ENCODE measurements at places on chromosomes 6 and 20.

- DNase-seq: no peak
Observed at GRCh38 chr20:62665826-62666735, 23.8 kb downstream of the SLCO4A1 start.

GRCh38 chr6:147695819-147696218 is 187.3 kb downstream of the SAMD5 start:
- no peak for DNase-seq

DNA sequence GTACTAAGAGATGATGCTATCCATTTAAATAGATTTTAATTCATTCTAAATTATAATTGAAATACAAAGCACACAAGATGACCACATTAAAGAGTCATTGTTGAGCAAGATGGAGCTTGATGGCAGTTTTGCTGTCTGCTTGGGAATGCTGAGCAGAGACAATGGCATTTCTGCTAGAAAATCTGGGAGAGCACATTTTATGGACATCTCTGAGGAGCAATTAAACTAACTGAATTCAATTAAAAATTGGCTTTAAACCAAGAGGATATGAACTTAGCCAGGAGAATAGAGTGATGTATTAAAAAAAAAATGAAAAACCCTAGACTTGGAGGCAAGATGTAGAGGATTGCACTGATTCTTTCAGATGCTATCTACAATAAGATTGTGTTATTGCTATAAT is 19.1 kb upstream of the ADGRB3 start:
- DNase-seq: no peak

GRCh38 chr20:52209154-52209571 is 17.6 kb upstream of the ZFP64 start:
- no peak for DNase-seq

GRCh38 chr6:39754514-39755115 is 29.4 kb upstream of the KIF6 start:
- DNase-seq: no peak

DNA sequence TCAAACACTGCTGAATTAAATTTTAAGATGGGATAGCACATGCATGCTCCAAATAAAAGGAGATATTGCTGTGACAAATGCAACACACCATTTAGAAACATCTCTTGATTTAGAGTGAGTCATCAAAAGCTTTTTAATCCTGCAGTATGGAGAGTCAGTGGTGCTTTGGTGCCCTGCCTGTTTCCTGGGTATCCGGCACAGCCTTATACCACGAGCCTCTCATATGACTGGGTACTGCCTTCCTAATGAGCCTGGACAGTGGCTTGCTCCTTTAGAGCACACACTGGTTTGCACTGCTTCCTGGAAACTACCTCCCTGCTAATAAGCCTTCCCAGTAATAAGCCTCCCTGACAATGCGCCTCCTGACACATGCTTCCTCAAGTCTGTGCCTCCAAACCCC is 65.3 kb upstream of the KCNK16 start:
- DNase-seq: no peak

DNA sequence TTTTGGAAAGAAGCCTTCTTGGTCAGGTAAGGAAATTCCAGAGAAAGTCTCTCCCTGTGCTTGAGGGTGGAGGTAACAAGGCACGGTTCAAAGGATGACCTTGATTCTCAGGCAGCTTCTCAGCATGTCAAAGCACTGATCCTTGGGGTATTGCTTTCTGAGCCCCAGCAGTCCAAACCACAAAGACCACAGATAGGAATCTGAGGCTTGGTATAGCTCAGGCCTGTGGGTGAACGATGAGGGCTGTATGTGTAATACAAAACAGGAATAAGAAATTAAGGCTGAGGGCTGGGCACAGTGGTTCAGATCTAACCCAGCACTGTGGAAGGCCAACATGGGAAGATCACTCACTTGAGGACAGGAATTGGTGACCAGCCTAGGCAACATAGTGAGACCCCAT is 70.2 kb upstream of the SLC22A1 start:
- no peak for DNase-seq

- no peak for DNase-seq
Observed at GRCh38 chr6:169839493-169839892, 88.1 kb downstream of the ERMARD start.

- DNase-seq: no peak
Observed at GRCh38 chr6:32920715-32921114, 20.1 kb downstream of the HLA-DMB start.

DNA sequence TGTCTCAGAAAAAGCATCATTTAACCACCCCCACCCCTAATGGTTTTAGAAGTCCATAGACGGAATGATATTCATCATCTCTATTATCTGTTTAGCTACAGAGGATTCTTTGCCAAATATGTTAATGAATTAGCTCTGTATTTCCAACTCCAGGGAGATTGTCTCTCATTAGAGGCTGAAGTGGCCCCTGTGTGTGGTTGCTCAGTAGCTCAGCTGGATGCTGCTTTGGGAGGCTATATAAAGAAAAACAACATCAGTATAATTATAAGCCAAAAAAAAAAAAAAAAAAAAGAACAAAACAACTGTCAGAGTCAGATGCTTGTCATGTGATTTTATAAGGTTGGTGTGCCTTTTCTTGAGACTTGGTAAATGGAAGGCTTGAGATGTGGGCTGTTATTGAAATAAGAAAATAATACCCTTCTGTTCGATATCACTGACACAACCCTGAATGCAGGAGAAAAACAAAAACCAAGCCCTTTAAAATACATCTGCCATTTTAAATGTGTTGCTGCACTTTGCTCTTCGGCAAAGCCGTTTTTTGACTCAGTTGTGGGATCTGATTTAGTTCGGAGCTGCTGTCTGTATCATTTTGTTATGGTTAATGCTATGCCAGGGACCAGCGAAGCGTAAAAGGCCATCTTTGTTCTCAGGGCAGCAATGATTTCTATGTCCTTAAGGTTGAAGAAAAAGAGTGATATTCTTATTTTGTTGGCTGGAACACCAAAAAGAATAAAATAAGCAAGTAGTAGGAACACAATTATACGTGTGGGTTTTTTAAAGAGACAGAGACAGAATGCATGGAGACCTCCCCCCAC is 422.6 kb downstream of the QKI start:
- DNase-seq: no peak

GRCh38 chr6:134714113-134714512 is 235.8 kb downstream of the ALDH8A1 start:
- no peak for DNase-seq

DNA sequence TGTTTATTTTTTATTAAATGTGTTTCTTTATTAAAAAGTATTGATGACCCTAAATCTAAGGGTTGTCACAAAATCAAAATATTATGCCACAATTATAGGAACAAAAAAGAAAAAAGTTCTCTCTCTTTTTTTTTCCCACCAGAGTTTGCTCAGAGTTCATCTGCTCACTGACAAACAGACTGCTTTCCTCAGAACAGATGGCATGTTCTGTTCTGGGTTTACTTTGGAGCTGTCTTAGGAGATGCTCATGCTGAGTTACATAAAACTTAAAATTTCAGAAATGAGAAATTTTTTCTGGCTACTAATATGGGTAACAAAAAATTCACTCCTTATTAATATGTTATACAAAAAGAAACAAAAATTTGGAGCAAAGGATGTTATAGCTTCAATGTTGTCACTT is 30.3 kb downstream of the STK38 start:
- DNase-seq: no peak

GRCh38 chr6:29864037-29864810 is 36.6 kb downstream of the HLA-G start:
- DNase-seq: no peak

DNA sequence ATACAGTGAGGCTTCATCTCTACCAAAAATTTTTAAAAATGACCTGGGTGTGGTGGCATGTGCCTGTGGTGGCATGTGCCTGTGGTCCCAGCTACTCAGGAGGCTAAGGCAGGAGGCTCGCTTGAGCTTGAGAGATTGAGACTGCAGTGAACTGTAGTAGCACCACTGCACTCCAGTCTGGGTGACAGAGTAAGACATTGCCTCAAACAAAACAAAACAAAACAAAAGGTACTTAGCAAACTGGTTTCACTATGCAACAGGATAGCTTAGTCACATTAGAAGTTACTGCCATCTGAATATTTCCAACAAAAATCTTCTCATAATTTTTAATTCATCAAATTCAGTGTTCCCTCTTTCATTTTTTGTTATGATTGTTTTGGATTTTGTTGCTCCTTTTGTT is 137.9 kb downstream of the QRSL1 start:
- no peak for DNase-seq

DNA sequence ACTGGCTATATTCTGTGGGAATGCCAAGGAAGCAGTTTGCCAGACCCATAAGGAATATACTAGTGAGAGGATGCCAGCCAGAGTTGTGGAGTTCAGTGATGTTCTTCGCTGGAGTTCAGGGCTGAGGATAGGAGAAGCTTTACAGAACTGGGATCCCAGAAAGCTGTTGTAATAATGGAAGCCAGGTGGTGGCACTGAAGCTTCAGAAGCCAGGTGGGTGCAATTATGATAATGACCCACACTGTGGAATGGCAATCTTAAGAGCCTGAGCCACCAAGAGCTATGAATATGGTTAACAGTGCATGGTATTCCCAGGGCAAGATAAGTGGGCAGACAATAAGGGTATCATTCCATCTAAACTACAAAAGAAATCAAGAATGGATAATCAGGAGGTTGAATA is 25.1 kb upstream of the ENPP1 start:
- DNase-seq: no peak
